H4 (cell line): ENCODE measurements at places on chromosomes 3 and 15. TPM values are rescaled to one million over a fixed set of nuclear protein-coding genes. Genes with fewer than 3 reads are reported as not detected.

DNA sequence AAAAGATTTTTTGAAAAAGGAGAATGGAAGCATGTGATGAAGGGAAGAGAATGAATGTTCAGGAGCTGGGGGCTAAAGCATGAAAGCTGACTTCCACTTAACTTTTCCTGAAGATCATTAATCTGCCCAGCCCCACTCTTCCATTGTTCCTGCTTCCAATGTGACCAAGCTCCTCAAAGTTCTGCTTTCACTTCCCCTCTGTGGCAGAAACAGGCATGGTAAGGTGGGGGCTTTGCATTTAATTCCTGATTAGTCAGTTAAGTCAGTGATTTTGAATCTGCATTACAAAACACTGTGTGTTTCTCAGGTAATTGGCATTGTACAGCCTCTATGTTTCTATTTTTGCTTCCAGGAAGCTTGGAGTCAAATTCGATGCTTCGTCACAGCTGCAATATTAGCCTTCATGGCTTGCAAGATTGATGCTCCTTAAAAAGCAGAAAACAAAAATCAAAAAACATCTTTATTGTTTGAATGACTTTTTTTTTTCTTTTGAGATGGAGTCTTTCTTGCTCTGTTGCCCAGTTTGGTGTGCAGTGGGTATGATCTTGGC lies 7.3 kb upstream of the TM6SF1 start:
- no peak for DNase-seq

DNA sequence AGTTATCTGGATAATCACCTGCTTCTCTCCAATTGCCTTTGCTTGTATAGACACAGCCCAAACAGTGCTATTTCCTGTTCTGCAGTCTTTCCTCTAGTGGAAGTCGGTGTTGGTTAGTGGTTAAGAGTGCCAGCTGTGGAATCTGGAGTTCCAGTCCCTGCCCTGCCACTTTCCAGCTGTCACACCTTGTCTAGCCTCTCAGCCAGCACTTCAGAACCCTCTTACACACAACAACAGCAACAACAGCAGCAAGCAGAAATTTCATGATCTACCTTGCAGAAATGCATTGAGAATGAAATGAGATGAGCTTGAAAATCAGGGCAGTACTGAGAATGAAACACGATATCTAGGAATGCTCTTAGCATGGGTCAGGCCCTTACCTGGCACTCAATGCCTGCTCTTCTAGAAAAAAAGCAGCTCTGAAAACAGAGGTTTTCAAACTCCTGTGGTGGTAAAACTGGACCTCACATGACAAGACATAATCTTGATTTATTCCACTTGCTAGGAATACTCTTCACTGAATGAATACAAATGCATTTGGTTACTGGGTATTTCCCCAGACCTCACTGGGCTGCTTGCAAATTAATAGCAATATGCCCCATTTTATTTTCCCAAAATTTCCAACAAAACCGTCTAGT lies 3.3 kb upstream of the WNT5A start:
- DNase-seq, result peak; percentile 39

GRCh38 chr3:29514912-29515311 lies 234.0 kb downstream of the RBMS3 start:
- DNase-seq, result peak; percentile 3

- DNase-seq, result peak; percentile 14
Measured at GRCh38 chr3:39718674-39719595, 90.5 kb upstream of the MYRIP start.

DNA sequence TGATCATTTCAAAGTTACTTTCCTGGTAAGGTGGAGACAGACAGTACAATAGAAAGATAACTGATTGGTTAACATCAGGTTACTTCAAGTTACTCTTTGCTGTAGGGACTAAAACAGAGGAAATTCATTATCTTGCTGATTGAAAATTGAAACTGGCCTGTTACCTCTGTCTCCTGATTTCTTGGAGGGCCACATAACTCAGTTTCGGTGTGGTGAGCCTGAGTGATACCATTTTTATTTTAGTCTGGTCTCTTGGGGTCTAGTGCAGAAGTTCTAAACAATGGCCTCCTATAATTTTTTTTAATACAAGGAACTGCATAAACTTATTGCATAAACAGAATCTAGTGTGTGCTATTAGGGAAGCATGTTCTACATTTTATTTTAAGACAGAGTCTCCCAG lies 1.2 kb upstream of the ICE2 start:
- DNase-seq, result no peak

DNA sequence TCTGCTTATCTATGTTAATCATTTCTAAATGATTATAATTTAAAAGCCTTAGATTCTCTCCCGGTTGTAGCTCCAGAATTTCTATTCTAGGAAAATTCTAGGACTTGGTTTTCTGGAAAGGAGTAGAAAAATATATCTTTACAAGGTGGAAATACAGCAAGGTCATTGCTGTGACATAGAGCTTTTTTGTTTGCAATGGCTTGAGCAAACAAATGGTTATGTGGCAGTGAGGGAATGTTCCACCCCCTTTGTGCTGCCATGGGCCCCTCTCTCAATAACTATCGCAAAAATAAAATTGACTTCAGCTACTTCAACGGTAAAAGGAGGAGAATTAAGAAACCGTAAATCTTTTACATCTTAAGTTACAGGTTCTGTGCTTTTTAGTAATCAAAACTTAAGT lies 517.1 kb downstream of the EPHA3 start:
- DNase-seq, result no peak

- no peak for DNase-seq
Measured at GRCh38 chr15:76932135-76932966, 802 bp downstream of the RCN2 start.

DNA sequence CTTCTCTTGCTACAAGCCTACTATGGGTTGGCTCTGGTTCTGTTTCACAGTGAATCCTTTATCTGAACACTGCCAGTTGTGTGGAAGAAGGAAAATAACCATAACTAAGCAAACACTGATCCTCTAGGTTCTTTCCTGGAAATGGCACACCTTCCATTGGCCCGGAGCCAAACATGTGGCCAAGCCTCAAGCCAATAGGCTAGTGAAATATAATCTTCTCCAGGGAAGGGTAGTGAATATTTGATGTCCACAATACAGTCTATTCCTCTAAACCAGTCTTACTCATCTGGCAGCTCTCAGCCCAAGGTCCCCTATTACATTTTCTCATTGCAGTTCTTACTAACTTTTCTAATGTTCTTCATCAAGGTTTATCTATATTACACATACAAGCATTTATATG lies 921.3 kb downstream of the TUSC7 start:
- peak; percentile 42 for DNase-seq

DNA sequence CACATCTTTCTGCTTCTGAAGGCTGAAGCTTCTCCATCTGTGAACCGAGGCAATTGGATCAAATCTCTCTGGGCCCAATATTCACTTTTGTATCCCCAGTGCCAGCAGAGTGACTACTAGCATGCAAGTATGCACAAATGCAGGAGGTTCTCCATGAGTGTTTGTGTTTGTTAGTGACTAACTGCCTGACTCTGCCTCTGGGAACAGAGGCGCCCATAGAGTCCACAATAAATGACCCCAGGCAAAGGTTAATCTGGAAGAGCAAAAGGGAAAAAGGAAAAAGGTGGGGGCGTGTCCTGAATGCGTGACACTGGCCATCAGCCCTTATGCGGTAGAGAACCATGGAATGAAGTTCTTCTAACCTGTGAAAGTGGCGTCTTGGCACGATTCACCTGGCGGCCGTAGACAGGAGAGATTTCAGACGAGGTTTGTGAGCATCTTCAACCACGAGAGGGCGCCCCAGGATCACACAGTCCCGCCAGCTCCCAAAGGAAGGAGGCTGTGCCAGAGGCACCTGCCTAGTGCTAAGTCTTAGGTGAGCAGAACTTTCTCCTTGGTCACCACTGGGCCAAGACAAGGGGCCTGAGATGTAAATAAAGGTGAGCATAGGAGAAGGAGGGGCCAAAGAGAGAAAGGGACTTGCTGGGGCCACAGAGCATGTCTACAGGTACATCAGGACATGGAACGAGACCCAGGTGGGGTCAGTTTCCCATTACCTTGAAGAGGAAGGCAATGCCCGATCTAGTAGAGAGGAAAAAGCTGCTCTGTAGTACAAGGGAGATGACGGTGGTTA lies 44.2 kb downstream of the RBPMS2 start:
- DNase-seq, result peak; percentile 58

- no peak for DNase-seq
Measured at GRCh38 chr15:85587707-85588411, 206.9 kb downstream of the KLHL25 start.

Gene GCSAM
- not detected in 2 replicates for total RNA-seq
